ENCODE measurements at places on chromosomes 3 and 15. TPM values are rescaled to one million over a fixed set of nuclear protein-coding genes. Genes with fewer than 3 reads are reported as not detected.

GRCh38 chr15:80559320-80559693 lies 135.8 kb upstream of the ABHD17C start:
- ATAC-seq = no peak

- ATAC-seq = no peak
These were observed 32.4 kb downstream of the B3GALNT1 start for GRCh38 chr3:161072751-161073150.

ARL14 gene
- not detected for total RNA-seq

GRCh38 chr15:55710286-55710685 lies 32.7 kb downstream of the PRTG start:
- ATAC-seq = no peak

GRCh38 chr3:128607710-128608048 lies 42.9 kb downstream of the RPN1 start:
- no peak for ATAC-seq

DNA sequence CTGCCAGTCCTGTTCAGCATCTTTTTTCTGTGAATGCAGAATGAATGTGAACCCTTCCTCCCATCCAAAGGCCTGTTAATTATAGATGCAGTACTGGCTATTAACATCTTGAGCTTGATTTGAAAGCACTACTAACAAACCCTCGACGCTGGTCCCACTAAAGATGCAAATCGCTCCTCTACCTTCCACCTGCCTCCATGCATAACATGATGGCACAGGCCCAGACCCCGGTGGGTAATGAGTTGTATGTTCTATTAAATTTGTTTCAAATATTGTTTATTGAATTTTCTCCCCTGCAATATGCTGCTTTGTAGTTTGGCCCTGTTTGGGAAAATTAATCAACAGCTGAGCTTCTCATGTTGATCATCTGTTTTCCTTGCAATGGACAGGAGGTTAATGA lies 69.3 kb downstream of the RAB11A start:
- no peak for ATAC-seq

GRCh38 chr3:116253511-116253910 lies 191.8 kb downstream of the LSAMP start:
- no peak for ATAC-seq

DNA sequence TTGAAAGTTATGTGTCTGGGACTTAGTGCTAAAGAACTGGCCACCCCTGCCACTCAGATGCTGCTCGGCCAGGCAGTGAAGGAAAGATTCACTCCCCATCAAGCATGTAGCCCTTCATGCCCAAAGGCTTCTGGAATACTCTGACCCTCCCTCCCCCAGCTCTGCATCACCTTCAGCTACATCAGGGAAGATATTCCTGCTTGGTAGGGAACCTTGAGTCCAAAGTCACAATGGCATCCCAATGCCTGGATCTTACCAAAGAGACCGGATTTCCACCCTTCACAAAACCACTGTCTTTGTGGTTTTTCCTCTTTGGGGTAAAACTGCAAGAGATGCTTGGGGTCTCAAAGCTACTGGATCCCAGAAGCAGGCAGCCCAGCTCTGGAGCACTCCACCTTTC lies 18.2 kb upstream of the BCL2A1 start:
- no peak for ATAC-seq

DNA sequence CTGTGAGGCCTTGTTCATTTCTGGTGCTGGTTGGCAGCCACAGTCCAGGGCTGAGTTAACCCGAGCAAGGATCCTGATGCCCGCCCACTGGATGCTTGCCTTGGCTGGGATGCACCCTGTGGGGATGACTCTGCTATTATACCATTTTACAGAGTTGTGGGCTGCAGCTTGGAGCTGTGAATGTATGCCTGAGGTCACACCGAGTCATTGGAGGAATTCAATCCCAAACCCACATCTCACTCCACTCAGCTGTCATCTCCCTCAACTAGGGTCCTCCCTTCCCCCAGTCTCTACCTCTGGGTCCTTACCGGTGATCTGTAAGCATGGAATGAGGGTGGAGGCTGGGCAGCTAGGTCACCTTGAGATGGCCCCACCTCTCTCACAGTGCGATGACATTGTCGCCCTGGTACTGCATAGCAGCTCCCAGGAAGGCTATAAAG lies 22.1 kb downstream of the MAPKAPK3 start:
- no peak for ATAC-seq

- ATAC-seq = no peak
These were observed 120.0 kb downstream of the ATG7 start for GRCh38 chr3:11392014-11392859.

GRK7 gene
- total RNA-seq = not detected

GRCh38 chr15:98773616-98774015 lies 125.3 kb downstream of the IGF1R start:
- ATAC-seq = no peak

GRCh38 chr15:97944724-97945123 lies 15.8 kb upstream of the ARRDC4 start:
- no peak for ATAC-seq

CYP1A2 gene
- not detected for total RNA-seq

DNA sequence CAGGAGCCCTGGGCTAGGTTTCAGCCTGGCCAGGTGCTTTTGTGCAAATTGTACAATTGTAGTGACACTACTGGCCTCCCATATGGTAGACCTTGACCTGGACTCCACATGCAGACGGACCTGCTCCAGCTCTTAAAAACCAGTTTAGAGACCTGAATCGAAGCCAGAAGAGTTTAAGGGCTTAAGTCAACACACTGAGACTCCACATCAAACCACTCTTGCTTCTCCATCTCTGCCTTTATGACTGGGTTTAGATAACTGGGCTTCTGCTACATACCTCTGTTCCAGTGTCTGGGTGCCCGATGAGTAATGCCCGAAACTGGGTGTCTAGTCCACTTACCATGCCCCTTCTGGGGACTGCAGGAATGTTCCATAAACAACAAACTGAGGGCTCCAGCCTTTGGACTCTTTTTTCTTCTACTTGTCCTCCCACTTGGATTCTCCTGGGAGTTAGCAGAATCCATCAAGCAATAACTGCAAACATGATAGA lies 32.8 kb downstream of the TMEM212 start:
- ATAC-seq = no peak
